ENCODE measurements at places on chromosomes 11 and 22. TPM values are rescaled to one million over a fixed set of nuclear protein-coding genes. Genes with fewer than 3 reads are reported as not detected.

DNA sequence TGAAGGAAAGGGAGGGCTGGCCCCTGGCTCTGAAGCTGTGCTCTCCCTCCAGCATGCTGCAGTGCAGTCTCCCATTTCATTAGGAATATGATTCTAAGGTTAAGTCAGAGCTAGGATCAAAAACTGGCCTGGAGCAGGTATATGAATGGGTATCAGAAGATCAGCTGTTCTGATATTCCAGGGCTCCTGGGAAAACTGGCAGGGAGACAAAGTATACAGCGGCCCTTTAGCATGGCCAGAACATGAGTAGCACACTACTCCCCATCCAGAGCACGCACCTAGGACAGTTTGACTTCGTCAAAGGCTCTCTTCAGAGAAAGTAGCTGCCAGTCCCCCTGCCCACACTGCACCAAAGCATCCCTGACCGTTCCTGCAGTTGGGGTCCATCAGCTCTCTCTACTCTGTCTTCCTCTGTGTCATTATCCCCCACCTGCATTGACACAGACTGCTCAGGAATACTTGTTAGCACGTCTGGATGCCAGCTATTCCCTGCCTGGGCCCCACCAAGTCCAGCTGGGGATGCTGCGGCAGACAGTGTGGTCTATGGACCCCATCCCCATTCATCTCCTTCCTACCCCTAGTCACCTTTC, 4.0 kb upstream of the FCHSD2 start:
- DNase-seq, result no peak

Gene BAIAP2L2
- polyA plus RNA-seq, result not detected

Gene KCNK4
- polyA plus RNA-seq, result not detected

GRCh38 chr22:46769191-46769675, 6.8 kb downstream of the TBC1D22A start:
- no peak for DNase-seq

All from immature natural killer cell (primary cell).